Activated CD8-positive, alpha-beta memory T cell treated with anti-CD3 and anti-CD28 coated beads for 48 hours (primary cell): ENCODE measurements at places on chromosomes 6 and 20.

DNA sequence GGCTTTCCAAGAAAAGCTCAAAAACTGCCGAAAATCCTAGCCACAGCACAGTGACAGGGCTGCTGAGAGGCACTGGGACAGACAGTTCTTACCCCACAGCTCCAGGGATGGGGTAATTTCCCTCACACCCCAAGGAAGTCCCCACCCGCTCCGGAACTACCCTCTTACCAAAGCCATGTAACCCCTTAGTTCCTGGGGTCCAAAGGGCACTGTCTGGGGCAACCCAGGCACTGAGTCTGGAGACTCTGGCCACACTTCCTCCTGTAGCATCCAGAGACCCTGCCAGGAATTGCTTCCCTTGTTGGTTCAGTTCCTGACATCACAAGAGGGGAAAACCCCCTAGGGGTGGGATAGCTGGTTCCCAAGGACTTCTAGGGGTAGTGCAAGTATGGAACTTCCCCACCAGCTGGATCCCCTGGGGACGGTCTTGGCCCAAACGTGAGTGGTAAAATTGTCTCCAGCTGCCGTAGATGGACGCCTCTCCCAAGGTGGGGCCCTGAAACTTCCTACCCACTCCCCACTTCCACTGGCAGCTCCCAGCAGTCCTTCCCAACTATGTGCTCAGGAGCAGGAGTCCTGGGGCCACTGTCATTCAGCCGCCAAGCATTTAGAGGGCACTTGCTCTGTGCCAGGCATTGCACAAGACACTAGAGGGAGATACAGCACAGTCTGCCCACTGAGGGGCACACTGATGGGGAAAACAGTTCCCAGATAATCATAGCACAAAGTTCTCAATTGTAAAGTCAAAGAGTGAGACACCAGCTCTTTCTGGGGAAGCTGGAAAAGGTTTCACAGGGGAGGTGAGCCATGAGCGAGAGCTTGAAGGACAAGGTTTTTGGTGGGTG lies 17.2 kb upstream of the HCK start:
- DNase-seq: no peak

DNA sequence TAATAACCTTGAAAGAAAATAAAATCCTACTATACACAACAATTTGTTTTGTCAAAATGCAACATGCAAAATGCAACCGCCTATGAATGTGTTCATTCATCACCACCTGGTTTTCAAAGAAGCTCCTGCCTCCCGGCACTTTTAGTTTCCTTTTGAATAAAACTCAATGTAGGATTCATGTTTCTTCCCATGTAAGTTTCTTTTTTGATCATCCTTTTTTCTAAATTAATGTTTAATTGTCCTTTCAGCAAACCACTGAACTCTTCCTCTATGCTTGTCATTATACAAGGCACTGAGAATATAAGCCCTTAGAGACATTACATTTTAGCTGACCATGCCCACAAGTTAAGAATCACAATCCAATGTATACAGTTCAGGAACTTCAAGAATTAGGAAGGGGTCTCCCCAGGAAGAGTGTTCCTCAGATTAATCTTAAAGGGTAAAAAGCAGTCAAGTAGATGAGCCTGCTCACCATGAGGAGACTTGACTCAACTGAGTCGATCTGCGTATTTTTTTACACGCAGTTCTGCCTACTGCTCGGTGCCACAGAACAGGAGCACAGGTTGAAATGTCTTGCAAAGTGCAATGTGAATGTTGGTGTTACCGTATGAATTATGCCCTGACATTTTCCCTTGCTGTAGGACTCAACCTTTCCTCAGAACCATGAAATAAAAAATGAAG lies 7.2 kb upstream of the THEMIS start:
- no peak for DNase-seq

GRCh38 chr20:53191957-53192356 lies 219.8 kb downstream of the TSHZ2 start:
- no peak for DNase-seq

- no peak for DNase-seq
Measured at GRCh38 chr6:15102241-15102640, 143.6 kb upstream of the JARID2 start.

- no peak for DNase-seq
Measured at GRCh38 chr6:35139924-35140638, 1.1 kb downstream of the TCP11 start.

GRCh38 chr6:2971420-2972218 lies at the start of gene SERPINB6:
TSS of gene SERPINB6 (minus strand) at chr6:2971567. CDS start at chr6:2959332, 12,235 bp downstream.
- no peak for DNase-seq

GRCh38 chr6:97422171-97422570 lies 139.2 kb upstream of the MMS22L start:
- DNase-seq: no peak
